ENCODE measurements at places on chromosomes 16 and 17.

- no peak for DNase-seq
Measured at GRCh38 chr16:48386559-48387312, 1.5 kb upstream of the SIAH1 start.

GRCh38 chr16:2967721-2968161 lies 1.4 kb upstream of the PAQR4 start:
- no peak for DNase-seq

GRCh38 chr16:83769397-83770008 lies 38.3 kb upstream of the HSBP1 start:
- no peak for DNase-seq

DNA sequence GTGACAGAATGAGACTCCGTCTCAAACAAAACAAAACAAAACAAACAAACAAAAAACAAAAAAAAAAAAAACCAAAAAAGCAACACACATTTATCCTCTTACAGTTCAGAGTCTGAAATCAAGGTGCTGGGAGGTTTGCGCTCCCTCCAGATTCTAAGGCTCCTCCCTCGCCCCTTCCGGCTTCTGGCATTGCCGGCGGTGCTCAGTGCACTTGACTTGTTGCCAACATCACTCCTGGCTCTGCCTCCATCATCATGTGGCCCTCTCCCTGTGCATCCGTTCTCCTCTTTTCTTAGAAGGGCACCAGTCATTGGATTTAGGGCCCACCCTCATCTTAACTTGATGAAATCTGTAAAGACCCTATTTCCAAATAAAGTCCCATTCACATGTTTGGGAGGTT lies 73.8 kb downstream of the RBFOX3 start:
- no peak for DNase-seq

- no peak for DNase-seq
Measured at GRCh38 chr17:14827396-14827919, 437.7 kb downstream of the PMP22 start.

- no peak for DNase-seq
Measured at GRCh38 chr16:54143934-54144571, 142.5 kb downstream of the IRX3 start.

GRCh38 chr17:56681561-56682266 lies 88.2 kb downstream of the NOG start:
- peak; percentile 85 for DNase-seq

- DNase-seq: no peak
Measured at GRCh38 chr17:354651-355556, 2.3 kb upstream of the RPH3AL start.

DNA sequence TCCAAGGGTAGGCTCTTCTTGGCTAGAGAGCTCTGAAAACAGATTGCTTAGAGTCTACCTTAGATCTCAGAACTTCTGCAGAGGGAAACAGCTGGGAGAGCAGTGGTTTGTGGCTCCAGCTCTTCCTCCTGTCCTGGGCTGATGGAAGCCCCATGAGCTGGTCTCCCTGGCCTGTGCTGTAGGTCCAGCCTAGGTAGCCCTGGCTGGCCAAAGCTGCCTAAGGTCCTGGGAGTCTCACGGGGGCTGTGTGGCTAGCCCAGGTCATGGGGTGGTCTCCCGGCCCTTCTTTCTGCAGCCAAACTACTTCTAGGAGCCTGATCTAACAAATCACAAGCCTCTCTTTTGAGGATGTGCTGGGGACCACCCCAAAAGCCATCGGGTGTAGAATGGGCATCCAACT lies 75.7 kb downstream of the MPRIP start:
- DNase-seq: no peak

DNA sequence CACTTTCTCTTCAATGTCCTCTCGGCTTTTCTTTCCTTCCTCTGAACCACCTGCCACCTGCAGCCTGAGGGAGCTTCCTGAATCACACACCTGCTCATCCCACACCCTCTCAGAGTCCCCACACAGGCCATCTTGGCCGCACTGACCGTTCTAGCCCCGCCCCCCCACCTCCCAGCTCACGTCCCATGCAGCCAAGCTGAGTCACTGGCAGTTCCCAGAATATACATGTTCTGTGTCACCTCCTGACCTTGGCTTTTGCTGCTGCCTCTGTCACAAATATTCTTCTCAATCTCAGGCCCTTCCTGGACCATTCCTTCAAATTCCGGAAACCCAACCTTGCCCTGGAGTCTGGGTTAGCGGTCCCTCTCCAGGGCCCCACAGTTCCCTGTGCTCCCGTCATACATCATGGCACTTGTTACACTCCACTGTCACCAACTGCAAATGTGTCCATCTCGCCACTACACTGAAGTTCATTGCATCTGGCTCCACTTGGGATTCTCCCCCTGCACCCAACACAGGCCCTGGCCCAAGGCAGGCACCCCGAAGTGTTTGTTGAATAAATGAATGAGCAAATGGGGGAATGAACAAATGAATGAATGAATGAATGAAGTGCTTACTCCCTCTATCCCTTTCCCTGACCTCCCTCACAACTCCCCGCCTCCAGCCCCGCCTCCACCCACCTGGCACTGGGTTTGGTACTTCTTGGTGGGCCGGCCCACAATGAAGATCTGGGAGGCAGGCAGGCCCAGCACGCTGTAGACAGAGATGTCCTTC lies 12.8 kb downstream of the PIMREG start:
- peak; percentile 57 for DNase-seq

GRCh38 chr17:33551911-33552310 lies 258.8 kb upstream of the ASIC2 start:
- no peak for DNase-seq

DNA sequence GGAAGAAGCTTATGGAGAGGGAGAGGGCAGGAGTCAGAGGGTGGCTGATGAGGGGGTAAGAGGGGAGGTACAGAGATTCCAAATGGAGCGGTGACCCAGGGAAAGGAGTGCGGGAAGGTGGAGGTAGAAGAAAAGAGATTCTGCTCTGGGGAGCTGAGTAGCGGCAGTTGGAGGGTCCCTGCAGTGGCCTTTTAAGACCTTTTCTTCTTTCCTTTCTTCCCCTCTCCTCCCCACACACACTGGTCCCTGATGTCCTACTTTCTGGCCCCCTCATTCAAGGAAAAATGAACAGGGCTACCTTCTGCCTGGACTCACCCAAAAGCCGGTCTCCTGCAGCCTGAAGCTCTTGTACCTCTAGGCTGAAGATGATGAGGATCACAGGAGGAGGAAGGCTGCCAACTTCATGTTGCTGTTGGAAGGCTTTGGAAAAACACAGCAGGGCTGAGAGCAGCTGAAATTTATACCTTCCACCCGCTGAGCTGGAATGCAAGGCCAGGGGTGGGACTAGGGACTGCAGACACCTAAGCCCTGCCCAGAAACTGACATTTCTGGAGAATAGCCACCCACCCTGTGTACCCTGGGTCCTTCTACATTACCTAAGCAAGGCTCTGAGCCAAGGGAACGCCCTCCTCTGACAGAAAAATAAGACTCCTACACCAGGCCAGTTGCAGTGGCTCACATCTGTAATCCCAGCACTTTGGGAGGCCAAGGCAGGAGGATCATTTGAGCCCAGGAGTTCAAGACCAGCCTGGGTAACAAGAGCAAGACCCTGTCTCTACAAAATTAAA lies 9.4 kb upstream of the HEATR6 start:
- DNase-seq: peak; percentile 67

DNA sequence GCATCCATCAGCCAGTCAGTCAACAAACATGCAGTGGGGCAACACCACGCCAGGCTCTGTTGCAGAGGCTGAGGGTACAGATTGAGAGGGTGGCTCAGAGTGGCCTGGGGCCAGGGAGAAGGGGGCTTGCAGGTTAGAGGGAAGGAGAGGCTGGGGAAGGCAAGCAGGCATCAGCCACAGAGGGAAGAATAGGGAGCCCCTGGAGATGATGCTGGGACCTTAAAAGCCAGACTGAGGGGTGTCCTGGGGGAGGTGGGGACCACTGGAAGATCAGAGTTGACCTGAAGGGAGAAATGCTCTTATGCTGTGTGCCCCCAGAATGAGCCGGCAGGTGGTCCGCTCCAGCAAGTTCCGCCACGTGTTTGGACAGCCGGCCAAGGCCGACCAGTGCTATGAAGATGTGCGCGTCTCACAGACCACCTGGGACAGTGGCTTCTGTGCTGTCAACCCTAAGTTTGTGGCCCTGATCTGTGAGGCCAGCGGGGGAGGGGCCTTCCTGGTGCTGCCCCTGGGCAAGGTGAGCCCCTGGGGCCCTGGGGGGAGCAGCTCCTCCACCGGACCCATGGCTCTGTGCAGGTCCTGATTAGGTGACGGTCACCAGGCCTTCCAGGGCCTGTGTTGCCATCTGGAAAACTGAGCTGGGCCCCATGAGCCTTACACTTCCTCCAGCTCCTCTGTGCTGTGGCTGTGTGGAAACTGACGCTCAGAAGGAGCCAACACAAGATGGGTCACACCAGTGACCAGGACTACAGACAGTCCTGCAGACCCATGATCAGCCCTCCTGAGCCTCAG lies 1.7 kb downstream of the CORO1A start:
- no peak for DNase-seq

DNA sequence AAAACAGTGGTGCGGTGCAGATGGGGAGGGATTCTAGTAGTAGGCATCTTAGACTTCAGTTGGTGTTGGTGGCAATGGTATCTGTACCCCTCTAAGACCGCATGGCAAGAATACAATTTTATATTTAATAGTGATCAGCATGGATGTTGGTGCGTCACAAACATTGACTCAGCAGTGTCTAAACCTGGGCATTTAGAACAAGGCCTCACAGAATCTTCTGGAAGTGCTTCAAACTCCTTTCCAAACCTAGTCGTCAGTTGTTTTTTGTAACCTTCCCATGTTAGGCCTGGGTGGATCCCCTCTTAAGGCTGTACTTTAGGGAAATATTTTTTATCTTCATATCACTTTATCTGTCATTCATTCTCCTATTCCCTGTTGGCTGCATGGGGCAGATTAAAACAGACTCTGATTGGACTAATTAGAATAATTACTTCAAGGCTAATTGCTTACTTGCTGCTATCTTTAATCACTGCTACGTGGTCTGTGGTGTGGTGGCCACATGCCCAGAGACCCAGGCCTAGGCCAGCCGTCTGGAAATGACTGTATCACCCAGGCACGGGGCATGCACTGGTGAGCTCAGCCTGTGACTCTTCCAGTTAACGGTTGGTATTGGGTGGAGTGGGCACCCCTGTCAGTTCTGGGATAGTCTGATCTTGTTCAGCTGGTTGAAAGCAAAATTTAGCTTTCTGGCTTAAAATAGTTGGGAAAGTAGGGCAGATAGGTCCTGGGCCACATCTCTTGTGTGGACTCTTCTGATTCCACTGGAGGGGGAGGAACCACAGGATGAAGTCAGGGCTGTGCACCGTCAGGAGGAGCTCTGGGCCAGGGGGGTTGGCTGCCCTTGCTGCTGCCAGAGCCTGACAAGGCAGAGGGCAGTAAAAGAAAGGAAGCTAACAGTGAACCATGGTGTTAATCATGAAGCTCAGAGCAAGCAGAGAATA lies 4.5 kb downstream of the ALKBH5 start:
- DNase-seq: peak; percentile 58

- DNase-seq: peak; percentile 35
Measured at GRCh38 chr16:55323637-55324271, at the start of gene IRX6. Gene IRX6 (plus strand): TSS chr16:55324203. CDS start chr16:55325092, 889 bp downstream.

GRCh38 chr17:57211543-57211942 lies 44.8 kb upstream of the MSI2 start:
- no peak for DNase-seq

DNA sequence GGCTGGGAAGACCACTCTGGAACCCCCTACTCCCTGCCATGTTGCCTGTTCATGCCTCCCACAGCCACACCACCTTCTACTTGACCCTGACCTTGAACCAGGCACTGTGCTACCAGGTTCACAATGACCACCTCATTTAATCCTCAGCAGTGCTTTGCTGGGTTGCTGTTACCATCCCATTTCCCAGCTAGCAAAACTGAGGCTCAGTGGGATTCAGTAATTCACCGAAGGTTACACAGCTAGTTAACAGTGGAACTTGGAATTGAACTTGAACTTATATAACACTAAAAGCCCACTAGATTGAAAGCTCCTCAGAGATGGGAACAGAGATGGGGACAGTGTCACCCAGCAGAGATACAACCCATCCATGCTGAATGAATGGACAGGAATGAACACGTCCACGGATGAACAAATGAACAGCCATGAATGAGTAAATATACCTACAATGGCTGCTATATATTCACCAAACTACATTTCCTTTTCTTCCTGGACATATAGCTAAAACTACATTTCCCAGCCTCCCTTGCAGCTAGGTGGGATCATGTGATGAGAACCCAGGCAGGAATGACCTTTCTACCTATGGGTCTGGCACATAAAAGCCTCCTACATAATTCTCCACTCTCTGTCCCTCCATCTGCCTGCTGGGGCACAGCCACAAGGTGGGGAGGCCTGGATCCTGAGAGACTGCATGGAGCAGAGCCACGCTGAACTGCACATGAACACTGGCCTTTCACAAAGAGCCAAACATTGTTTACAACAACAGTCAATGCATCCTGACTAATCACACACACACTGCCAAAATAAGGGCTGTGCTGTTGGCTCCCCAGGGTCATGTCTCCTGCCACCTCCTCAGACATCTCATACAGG lies 94.8 kb downstream of the RMI2 start:
- DNase-seq: no peak

GRCh38 chr17:73231395-73231794 lies 30.3 kb downstream of the CPSF4L start:
- DNase-seq: peak; percentile 17

DNA sequence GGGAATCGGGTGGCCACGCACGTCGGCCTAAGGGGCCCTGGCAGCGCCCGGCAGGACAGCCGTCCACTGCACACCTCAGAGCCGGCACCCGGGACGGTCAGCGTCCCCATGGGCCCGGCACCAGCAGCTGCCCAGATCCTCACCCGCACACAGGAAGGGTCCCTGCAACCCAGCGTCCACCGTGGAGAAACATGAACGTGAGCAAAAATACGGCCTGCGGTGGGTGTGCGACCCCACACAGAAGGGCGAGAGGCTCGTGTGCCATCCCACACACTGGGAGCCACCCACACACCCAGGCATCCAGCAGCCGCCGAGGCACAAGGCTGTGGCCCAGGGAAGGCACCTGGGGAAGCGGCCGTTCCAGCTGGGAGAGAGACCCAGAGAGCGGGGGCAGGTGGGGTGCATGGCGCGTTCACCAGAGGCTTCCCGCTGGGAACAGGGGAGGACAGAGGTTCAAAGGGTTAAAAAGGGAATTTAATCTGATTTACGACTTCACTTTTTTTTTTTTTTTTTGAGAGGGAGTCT lies 6.4 kb downstream of the PIEZO1 start:
- DNase-seq: no peak

DNA sequence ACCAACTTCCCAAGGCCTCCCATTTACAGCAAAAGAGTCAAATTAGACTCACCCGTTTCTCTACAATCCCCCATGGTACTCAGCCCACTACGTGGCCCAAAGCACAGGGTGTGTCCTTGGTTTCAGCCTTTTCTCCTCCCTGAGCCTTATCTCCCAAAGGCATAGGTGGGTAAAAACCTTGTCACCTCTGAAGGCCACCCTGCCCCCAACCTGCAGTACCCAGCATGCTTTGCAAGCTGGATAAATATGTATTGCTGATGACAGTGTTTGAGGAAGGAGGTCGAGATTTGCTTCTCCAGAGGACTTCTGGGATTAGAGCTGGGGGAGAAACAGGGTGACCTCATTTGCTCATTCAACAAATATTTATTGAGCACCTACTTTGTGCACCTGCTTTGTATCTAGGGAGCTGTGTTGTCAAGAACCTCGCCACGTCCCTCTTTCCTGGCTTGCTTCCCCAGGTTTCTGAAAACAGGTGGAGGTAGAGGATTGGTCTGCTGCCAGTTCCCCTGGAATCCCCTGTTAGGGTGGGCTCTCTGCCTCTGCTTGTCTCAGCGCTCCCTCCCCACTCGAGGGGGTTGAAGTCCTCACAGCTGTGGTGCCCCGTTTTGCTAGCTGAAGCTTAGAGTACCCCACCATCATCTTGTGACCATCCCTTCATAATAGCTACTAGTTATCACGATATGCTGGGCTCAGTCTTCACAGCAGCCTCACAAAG lies 3.0 kb downstream of the LASP1 start:
- no peak for DNase-seq
